ENCODE measurements at places on chromosomes 7 and 10.

DNA sequence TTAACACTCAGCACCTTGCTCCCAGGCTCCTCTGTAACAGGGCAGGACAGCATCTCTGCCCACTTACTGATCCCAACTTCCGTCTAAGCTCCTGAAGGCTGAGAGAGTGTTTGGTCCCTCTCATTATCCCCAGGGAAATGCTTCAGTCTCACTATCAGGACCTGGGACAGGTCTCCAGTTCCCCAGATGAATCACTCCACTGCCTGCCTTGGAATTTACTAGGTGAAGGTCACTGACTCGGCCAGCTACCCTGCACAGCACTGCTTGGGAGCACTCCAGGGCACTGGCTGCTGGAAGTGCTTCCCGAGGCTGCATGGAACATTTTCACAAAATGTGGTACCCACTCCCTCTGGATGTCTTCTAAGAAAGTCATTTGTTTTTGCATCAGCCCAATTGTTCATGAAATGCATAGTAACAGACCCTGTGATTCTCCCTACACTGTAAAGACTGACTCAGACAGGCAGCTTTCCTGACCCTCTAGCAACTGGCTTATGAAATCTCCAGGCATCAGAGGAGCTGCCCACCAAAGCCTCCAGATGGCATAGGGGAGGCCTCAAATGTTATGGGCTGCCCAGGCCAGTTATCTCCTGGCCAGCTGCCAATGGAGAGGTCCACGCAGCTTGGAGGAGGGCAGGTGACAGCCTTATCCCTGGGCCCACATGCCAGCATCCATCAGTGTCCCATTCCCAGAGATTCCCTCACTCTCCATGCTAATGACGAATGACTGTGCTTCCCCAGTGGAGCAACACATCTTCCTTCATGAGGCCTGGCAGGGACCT is 89.1 kb downstream of the GFRA1 start:
- no peak for DNase-seq

DNA sequence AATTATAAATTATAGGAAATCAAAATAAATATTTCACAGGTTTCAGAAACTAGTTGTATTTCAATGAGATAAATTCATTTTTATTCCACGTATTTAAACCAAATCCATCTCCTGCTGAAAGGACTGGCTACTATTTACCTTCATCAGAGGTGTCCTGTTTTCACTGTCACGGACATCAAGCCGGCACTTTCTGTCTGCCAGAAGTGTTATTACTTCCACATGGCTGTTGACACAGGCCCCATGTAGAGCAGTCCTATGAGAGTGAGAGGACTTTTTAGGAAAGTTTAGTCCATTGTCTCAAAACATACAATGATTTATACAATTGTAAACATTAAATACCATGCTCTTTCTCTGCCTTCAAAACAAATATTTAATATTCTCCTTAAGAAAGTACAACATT is 100.4 kb upstream of the ACBD5 start:
- no peak for DNase-seq

- DNase-seq: no peak
These were observed 176.2 kb downstream of the PTEN start for GRCh38 chr10:88039496-88040200.

DNA sequence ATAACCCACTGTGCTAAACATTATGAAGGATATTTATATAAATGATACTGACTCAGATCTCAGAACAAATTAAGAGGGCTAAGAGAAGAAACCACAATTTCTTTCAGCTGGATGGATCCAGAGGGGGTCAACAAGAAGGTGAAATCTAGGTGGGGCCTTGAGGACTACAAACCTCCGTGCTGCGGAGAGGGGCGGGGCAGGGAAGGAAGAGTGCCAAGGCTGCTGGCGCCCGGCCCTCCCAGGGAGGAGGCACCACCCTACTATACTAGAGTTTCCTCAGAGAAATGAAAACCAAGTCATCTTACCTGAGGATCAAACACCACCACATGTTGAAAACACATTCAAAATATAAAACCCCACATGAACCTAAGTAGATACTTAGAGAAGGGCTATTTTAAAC is 29.3 kb upstream of the CRYGN start:
- no peak for DNase-seq

GRCh38 chr7:102942868-102943267 is 30.1 kb downstream of the LRRC17 start:
- DNase-seq: no peak

GRCh38 chr7:128934361-128935341 is 3.1 kb upstream of the IRF5 start:
- DNase-seq: no peak

DNA sequence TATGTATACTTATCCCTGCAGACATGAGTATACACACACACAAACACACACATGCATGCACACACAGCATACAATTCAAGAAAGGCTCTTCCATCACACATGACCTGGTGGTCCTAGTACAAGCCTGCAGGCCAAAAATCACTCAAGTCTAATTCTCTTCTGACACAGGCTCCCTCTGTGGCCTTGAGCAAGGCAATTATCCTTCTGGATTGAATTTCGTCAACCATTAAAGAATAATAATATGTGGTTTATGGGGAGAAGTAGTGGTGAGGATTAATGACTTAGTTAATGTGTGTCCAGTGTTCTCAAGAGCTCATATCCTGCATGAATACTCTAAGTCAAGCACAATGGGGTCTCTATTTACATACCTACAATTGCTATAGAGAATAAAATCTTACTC is 161.8 kb upstream of the KIAA1217 start:
- no peak for DNase-seq

GRCh38 chr7:151114151-151115090 is 28.1 kb downstream of the AGAP3 start:
- DNase-seq: no peak

- DNase-seq: peak; percentile 55
These were observed 579.4 kb downstream of the PTPRN2 start for GRCh38 chr7:158008267-158008666.

- no peak for DNase-seq
These were observed 16.9 kb downstream of the ZC3HAV1L start for GRCh38 chr7:139018910-139019309.

GRCh38 chr7:23938937-23939552 is 229.0 kb downstream of the STK31 start:
- no peak for DNase-seq

- DNase-seq: no peak
These were observed 151.3 kb upstream of the SP4 start for GRCh38 chr7:21276471-21277035.

DNA sequence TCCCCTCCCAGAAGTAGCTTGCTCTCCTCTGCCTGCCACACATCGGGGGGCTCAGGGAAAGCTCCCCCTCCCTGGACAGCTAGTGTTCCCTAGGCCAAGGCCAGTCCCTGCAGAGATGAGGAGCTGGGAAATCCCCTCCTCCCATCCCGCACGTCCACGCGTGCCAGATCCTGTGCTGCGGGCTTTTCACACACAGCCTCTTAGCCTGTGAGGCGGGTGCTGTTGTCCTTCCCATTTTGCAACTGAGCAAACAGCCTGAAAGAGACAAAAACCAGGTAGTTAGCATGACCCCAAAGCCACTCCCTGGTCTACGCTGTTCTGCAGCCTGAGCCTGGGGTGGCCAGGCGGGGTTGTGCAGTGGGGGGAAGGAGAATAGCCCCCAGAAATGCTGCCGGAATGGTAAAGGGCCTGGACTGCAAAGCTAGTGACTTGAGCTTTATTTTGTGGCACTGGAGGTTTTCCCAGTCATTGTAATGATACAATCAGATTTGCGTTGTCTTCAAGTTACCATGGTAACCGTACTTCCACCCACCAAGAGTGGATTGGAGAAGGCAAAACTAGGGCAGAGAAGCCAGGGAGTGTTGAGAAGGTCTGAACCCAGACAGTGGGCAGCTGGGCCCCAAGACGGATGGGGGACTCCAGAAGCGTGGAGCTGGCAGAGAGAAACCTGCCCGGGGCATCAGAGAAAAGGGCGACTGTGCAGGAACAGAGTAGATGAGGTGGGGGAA is 98.6 kb upstream of the KCTD7 start:
- DNase-seq: no peak
